ENCODE measurements at places on chromosomes 7 and 10. TPM values are rescaled to one million over a fixed set of nuclear protein-coding genes. Genes with fewer than 3 reads are reported as not detected.

SGPL1 gene
- total RNA-seq = 28.2 TPM

MASTL gene
- total RNA-seq = 29.6 TPM

GRM3 gene
- total RNA-seq = not detected

EGFR gene
- not detected for total RNA-seq

HECW1 gene
- not detected for total RNA-seq

DNA sequence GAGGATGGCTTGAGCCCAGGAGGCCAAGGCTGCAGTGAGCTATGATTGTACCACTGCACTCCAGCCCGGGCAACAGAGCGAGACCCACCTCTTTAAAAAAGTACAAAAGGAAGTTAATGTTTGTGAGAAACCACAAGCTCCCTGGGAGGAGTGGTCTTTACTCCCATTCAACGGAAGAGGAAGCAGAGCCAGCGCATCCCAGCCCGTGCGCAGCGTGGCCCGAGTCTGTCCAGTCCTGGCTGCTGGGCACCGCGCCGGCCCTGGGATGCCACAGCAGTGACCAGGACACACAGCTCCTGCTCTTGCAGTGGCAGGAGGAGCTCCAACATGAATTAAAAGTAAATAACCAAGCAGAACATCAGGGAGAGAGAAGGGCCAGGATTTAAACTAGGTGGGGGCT, 68.4 kb downstream of the ELFN1 start:
- H3K36me3 ChIP-seq = no peaks in the 10 kb centered on the region
- no peaks in the 10 kb centered on the region for H3K27me3 ChIP-seq
- no peak overlapping the region for H3K4me3 ChIP-seq
- H3K4me1 ChIP-seq = peaks cover 15% of the 10 kb centered on the region
- no peak for DNase-seq
- no peak overlapping the region for H3K27ac ChIP-seq

DNA sequence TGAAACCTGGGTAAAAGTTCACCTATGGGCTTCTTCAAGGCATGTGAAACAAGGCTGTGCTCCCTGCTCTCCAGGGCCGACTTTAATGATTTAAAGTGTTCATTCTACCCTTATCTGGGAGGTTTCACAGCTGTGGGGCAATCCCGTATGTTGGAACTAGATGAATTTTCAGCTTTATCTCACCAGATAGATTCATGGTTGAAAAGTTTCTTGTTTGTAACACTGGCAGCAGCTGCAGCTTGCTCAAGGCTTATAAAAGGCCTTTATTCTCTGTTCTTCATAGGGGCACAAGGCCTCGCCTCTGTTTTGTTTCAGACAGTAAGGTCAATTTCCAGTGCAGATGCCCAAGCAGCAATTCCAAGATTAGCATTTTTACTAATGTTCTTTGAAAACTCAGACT, 70.4 kb upstream of the DNAJB12 start:
- H3K27me3 ChIP-seq = no peaks in the 10 kb centered on the region
- no peak overlapping the region for H3K4me3 ChIP-seq
- H3K27ac ChIP-seq = no peak overlapping the region

DNA sequence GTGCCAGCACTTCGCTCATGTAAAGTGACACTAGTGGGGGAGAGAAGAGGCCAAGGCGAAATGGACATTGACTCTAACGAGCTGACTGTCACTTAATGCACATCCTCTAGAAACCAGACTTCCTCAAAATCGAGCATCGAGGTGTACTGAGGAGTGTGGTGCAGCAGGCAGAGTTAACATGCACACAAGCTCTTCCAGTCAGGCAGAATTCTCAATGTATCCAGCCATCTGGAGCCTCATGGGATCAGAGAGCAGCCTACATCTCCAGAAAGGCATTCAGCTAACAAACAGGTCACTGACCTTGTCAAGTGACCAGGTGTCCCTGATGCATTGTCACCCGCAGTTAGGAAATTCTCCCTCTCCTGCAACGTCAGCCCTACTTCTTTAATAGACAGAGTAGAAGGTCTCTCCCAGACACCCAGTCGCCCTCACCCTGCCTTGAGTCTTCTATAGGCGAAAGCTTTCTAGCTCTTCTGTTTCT, 259.8 kb upstream of the AOAH start:
- H3K27me3 ChIP-seq = no peaks in the 10 kb centered on the region
- H3K27ac ChIP-seq = no peak overlapping the region
- H3K4me3 ChIP-seq = no peak overlapping the region
- H3K4me1 ChIP-seq = peaks cover 15% of the 10 kb centered on the region
- peaks cover 10% of the 10 kb centered on the region for H3K36me3 ChIP-seq

- H3K4me3 ChIP-seq = no peak overlapping the region
- no peaks in the 10 kb centered on the region for H3K36me3 ChIP-seq
- no peaks in the 10 kb centered on the region for H3K4me1 ChIP-seq
- no peak overlapping the region for H3K27ac ChIP-seq
Measured at GRCh38 chr7:43530553-43531410, 52.1 kb upstream of the STK17A start.

DNA sequence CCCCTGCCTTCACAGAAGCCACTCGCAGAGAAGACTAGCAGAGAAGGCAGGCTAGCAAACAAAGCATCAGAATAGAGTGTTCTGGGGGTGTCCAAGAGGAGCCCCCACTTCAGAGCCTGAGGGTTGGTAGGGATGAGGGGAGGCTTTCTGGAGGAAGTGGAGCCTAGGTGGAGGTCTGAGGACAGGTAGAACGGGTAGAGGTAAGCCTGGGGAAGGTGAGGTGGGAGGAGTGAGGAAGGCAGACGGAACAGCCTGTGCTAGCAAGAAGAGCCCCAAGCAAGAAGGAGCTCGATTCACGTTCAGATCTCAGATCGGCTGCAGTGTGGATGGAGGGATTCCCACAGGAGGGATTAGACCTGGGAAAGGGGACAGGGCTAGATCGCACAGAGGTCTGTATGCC, 66.0 kb upstream of the DUSP5 start:
- DNase-seq = peak; percentile 10
- H3K4me3 ChIP-seq = no peak overlapping the region
- H3K4me1 ChIP-seq = peaks cover 12% of the 10 kb centered on the region
- H3K27ac ChIP-seq = no peak overlapping the region
- H3K27me3 ChIP-seq = peaks cover 7% of the 10 kb centered on the region

DNA sequence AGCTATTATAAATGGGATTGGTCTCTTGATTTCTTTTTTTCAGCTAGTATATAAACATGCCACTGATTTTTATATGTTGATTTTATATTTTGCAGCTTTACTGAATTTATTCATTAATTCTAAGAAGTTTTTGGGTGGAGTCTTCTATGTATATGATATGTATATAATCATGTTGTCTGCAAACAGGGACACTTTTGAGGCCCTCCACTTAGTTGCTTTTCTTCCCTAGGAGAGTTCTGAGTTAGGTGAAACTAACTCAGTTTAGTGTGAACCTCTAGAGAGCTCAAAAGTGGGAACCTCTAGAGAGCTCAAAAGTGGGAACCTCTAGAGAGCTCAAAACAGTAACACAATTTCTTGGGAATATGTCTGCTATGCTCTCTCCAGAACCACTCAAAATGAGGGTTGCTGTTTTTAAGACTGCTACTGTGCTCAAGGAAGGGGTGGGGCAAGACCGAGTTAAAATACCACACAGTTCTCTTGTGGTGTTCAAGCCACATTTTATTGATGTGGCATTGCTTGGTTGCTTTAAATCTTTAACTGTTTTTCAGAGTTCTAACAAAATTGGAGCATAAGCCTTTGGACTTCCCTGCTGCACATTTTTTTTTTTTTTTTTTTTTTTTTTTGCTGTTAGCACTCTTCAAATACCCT, 13.2 kb downstream of the CCDC7 start:
- H3K27ac ChIP-seq = peak overlapping the region; percentile 84
- H3K27me3 ChIP-seq = no peaks in the 10 kb centered on the region
- H3K4me3 ChIP-seq = peak overlapping the region; percentile 63
- no peak for DNase-seq

DNA sequence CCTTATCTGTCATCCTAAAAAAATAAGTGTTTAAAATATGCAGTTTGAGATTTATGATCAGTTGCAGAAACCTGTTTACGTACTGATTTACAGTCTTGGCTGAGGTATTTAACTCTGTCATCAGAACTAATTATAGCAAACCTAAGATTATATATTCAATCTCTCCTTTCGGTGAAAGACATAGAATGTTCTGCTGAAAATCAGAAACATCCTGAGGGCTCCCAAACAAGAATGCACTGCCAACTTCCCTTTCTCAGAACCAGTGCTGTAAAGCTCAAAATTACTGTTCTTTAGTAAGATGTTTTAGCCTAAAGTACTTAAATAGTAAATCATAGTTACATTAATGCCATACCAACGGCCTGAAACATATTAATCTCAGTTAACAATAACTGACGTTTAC, 34.3 kb downstream of the FAM204A start:
- H3K36me3 ChIP-seq = peaks cover 15% of the 10 kb centered on the region
- H3K4me3 ChIP-seq = no peak overlapping the region
- no peak overlapping the region for H3K27ac ChIP-seq
- H3K4me1 ChIP-seq = no peaks in the 10 kb centered on the region
- no peaks in the 10 kb centered on the region for H3K27me3 ChIP-seq

GRCh38 chr10:78450807-78451485, 417.3 kb downstream of the RPS24 start:
- DNase-seq = no peak
- no peak overlapping the region for H3K27ac ChIP-seq
- no peaks in the 10 kb centered on the region for H3K4me1 ChIP-seq
- H3K4me3 ChIP-seq = no peak overlapping the region

DNA sequence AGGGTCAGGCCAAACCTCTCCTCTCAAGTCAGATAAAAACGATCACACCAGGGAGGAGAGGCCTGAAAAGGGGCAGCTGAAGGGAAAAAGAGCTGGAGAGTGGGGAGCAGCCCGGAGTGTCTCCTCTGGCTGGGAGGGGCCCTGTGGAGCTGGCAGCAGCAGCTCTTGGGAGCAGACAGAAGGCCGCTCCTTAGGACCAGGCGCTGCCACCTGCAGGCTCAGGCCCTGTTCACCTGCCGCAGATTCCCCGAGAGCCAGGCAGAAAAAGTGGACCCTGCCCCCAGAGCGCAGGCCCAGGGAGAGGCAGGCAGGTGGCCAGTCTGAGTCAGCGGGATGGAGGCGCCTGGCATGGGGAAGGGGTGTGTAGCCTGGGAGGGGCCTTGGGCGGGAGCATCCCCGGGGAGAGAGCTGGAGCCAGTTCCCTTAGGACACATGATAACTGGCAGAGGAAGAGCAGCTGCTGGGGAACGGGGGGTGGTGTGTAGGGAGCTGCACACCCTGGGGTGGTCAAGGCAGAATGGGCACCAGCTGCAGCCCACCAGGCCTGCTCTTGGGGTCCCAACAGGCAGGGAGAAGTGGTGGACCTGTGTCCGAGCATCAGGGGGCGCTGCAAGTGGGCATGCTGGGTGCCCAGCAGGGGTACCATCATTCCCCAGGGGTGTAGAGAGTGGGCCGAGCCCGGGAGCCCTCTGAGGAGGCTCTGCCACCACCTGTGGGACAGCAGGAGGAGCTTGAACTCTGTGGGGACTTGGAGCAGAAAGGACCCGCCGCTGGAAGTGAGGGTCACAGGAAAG, 177.2 kb upstream of the RHEB start:
- DNase-seq = no peak
- H3K4me3 ChIP-seq = no peak overlapping the region
- peaks cover 8% of the 10 kb centered on the region for H3K4me1 ChIP-seq
- no peaks in the 10 kb centered on the region for H3K27me3 ChIP-seq
- no peak overlapping the region for H3K27ac ChIP-seq
- peaks cover 2% of the 10 kb centered on the region for H3K36me3 ChIP-seq
